ENCODE measurements at places on chromosomes 12 and 14. TPM values are rescaled to one million over a fixed set of nuclear protein-coding genes. Genes with fewer than 3 reads are reported as not detected.

GRCh38 chr14:26410189-26410685 is 187.6 kb downstream of the NOVA1 start:
- no peaks in the 10 kb centered on the region for H3K27me3 ChIP-seq
- no peak overlapping the region for H3K4me3 ChIP-seq

DNA sequence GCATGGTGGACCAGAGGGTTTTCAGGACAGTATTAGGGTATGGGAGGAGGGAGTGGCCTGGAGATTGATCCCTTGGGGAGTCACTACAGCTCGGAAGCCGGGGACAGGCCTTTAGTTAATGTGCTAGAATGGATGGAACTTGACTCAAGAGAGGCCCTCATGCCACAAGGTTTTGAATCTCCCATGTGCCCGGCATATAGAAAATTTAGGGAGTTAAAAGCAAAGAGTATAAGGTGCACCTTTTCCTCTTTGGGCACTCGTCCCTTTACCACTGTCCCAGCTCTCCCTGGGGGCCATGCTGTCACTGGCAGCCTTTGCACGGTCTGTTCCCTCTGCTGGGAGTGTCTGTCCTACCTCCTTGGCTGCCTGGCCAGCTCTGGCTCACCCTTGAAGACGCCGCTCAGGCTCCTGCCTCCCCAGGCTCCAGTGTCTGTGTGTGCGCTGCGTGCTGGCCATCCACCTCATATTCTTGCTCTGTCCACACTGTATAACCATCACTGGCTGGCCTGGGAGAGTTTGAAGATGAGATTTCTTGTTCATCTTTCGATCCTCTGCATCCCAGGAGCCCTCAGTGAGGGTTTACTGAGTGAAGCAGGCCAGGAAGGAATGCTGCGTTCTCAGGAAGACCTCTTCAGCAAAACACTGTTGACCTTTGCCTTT is 161.3 kb downstream of the ZFP36L1 start:
- peaks cover 10% of the 10 kb centered on the region for H3K4me1 ChIP-seq
- no peak overlapping the region for H3K27ac ChIP-seq
- no peak overlapping the region for H3K4me3 ChIP-seq
- H3K27me3 ChIP-seq: no peaks in the 10 kb centered on the region
- no peaks in the 10 kb centered on the region for H3K36me3 ChIP-seq

DNA sequence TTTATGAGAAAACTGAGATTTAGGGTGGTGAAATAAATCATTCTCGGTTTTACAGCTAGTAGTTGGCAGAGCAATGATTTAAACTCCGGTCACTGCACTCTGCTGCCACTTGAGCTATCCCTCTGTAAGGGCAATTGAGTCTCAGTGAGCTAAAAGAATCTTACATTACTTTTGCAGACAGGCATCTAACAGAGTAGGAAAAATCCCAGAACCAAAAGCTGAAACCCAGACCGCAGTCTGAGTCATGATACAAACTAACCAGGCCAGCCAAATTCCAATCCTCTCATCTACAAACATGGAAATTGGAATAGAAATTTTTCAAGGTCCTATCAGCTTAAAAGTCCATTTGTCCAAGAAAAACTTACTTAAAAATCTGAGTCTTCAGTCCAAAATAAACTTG is 73.7 kb downstream of the ANKS1B start:
- H3K36me3 ChIP-seq: no peaks in the 10 kb centered on the region
- no peak overlapping the region for H3K27ac ChIP-seq
- H3K4me3 ChIP-seq: no peak overlapping the region
- DNase-seq: no peak
- no peaks in the 10 kb centered on the region for H3K27me3 ChIP-seq

DNA sequence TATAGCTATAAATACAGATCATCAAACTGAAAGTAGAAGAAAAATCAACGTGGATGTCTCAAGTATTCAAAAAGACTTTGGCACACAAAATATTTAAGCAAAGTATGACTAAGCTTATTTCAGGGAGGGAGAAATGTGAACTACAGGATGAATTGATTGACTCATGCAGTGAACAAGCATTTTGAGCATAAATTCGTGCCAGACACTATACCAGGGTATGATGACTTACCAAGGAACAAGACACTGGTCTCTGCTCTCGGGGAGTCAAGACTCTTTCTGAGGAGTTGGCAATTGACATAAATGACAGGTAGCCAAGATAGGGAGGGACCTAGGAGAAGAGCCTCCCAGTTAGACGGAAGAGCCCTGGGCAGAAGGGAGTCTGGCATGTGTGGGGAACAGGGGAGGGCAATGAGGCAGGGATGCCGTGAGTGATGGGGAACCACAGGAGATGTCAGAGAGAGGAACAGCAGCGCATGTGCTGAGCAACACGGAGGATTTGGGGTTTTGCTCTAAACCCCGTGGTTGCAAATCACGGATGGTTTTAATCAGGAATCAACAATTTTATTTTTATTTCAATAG is 115.2 kb downstream of the TMEM132D start:
- no peaks in the 10 kb centered on the region for H3K36me3 ChIP-seq
- no peaks in the 10 kb centered on the region for H3K27me3 ChIP-seq
- DNase-seq: no peak
- no peaks in the 10 kb centered on the region for H3K4me1 ChIP-seq

DNA sequence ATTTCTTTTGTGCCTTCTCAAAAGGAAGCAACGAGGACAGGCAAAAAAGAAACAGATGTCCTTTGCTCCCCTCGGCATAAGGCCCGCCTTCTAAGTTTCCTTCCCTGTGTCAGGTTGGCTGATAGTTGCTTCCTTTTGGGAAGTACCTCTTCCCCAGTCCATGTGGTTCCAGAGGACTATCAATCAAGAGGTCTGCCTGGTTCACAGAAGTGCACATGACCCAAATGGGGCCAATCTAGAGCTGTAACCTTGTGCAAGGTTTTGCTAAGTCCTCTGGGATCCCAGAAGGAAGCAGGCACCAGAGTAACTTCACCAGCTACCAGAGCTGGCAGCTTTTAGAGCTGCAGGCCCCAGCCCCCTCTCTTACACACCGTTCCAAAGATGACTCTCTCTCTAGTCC is 42.6 kb downstream of the TMEM63C start:
- no peak overlapping the region for H3K4me3 ChIP-seq
- H3K27me3 ChIP-seq: no peaks in the 10 kb centered on the region
- H3K36me3 ChIP-seq: no peaks in the 10 kb centered on the region
- H3K27ac ChIP-seq: no peak overlapping the region
- no peaks in the 10 kb centered on the region for H3K4me1 ChIP-seq
- no peak for DNase-seq

DNA sequence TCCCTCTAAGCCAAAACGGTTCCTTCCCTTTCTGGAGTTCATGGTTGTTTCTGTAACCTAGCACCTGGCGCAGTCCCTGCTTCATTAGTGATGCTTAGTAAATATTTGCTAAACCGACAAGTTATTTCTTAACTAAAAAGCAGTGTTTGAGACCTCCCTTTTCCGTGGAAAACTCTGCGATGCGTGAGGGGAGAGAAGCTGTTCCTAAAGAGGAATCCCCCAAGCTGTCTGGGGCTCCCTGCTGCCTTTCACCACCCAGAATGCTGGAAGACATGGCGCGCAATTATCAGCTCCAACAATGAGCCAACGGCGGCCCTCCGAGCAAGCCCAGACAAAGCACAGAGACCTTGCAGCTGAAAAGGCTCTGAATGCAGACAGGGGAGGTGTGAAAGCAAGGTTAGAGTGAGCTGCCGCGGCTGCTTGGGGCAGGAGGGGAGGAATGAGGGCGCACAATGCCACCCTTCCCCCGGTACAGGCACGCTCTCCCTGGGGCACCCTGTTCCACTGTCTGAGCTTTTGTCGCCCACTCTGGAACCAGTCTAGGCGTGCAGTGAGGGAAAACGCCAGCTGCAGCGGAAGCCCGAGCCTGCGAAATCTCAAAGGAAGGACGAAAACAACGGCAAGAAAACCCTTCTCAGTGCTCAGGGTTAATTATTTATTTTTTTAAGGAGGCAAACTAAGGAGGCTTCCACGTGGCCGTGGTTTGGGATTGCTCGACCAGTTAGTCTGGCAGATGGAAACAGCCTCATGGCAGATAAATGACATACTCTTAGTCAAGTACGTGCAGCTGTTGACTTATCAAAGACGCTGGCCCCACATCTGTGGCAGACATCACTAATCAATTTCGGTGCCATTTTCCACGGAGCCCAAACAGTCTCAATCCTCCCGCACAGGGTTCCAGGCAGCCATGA is 66.3 kb downstream of the RBM19 start:
- no peak overlapping the region for H3K4me3 ChIP-seq
- H3K36me3 ChIP-seq: peaks cover 25% of the 10 kb centered on the region
- no peaks in the 10 kb centered on the region for H3K4me1 ChIP-seq
- no peak overlapping the region for H3K27ac ChIP-seq
- H3K27me3 ChIP-seq: no peaks in the 10 kb centered on the region

DNA sequence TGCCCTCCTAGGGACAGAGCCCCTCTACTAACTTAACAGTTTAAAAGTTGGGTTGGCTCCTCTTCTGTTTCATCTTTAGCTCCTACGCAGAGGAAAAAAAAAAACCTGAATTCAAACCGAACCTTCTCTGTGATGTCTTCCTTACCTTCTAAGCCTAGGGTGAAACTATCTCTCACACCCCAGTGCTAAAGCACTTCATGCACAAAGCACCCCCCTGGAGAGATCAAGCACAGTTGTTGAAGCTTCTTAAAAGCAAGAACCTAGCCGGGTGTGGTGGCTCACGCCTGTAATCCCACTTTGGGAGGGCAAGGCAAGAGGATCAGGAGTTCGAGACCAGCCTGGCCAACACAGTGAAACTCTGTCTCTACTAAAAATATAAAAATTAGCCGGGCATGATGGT is 37.6 kb downstream of the CORO1C start:
- peaks cover 2% of the 10 kb centered on the region for H3K27me3 ChIP-seq
- peaks cover 77% of the 10 kb centered on the region for H3K4me1 ChIP-seq
- no peak for DNase-seq
- peaks cover 6% of the 10 kb centered on the region for H3K36me3 ChIP-seq

DNA sequence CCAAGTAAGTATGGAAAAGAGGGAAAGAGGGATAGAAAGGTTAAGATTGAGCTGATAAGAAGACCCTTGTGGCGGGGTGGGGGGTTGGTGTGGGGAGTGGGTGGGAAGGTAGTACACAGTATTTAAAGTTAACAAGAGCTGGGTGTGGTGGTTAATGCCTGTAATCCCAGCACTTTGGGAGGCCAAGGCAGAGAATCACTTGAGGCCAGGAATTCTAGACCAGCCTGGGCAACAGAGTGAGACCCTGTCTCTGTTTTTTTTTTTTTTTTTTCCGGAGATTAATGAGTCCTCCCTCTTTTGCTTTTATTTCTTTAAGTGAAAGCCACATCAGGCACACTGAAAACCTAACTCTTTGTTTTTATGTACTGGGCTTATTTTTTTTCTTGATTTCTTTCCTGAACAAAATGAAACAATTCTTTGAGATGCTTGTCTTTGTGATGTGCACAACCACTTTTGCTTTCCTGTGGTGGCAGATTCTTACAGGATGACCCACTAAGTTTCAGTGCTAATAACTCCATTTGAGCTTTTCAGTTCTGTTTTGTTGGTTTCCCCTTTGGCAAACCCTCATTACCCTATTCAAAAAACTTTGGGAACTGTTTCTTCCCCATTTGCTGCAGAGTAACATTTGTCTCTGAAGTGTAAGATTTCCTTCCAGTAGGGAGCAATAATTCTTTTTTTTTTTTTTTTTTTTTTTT is 54.8 kb downstream of the WNK1 start:
- H3K27ac ChIP-seq: peak overlapping the region; percentile 61
- H3K27me3 ChIP-seq: no peaks in the 10 kb centered on the region
- DNase-seq: no peak
- peaks cover 73% of the 10 kb centered on the region for H3K4me1 ChIP-seq
- no peak overlapping the region for H3K4me3 ChIP-seq

DNA sequence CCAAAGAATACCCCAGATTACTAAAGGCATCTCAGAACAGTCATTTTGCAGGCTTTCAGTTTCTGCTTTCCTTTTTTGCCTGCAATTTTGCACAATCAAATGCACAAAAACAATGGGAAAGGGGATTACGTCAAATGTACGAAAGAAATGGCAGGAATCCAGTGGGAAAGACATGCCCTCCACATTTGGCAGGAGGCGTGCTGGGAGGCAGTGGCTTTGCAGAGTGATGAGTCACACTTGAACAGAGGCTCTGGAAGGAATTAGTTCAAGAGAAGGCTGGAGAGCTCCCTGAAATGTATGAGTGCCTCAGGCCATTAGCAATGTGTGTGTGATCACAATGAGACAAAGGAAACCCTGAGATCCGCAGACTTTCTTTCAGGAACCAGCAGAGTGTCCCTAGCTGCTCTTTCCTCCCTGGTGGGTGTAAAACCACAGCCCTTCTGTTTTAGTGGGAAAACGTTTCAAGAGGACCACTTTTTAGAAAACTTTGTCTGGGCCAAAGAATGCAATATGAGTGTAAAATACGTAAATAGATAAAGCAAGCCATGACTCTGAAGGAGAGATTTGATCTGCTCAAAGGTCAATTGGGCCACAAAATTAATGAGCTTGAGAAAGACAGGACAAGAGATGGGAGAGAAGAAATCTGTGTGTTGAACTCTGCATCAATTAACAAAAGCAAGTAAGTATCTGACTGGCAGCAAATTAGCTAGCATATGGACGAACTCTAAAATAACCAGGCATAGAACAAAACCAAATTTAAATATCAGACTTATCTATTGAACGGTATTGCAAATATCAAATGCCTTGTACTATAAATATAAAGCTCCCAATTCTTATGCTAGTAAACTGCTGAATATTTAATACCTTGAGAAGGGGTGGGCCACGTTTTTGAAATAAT is 155.4 kb upstream of the PDE3A start:
- H3K27me3 ChIP-seq: peaks cover 1% of the 10 kb centered on the region
- H3K4me3 ChIP-seq: no peak overlapping the region
- no peaks in the 10 kb centered on the region for H3K4me1 ChIP-seq
- no peaks in the 10 kb centered on the region for H3K36me3 ChIP-seq
- H3K27ac ChIP-seq: no peak overlapping the region

DNA sequence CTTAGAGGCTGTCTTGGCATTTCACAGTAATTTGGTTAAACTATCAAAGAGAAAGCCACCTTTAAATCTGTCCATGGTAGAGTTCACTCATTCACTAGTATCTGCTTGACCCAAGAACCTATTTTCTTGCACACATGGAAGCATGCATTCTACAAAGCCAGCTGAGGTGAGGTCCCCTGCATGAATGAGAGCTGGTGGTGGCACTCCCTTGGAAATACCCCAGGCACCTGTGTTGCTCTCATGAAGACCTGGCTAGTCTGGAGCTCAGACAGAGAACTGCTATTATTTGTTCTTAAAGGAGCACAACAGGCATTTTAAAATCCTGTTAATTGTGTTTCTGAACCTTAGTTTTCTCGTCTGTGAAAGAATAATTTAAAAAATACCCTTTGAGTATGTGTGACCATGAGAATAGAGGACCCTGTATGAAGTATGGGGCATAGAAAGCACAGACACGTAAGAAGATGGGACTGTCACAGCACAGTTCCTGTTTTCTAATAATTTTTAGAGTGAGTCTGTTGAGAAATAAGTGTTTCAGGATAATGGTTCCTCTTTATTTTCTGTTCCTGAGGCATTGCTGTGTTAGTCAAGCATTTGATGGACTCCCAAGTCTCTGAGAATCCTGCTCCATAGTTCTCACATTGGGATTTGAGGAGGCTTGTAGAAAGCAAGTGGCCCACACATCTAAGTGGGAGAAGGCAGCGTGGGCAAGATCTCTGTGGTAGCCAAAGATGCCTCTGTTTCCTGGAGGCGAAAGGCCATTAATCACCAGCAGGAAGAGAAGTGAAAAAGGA is 10.9 kb downstream of the RGS6 start:
- H3K4me3 ChIP-seq: no peak overlapping the region
- DNase-seq: no peak
- H3K36me3 ChIP-seq: no peaks in the 10 kb centered on the region
- H3K4me1 ChIP-seq: no peaks in the 10 kb centered on the region
- peaks cover 22% of the 10 kb centered on the region for H3K27me3 ChIP-seq
- no peak overlapping the region for H3K27ac ChIP-seq

GPR137C gene
- total RNA-seq: not detected

STAC3 gene
- 0.93 TPM for total RNA-seq

AQP2 gene
- not detected for total RNA-seq

ACVRL1 gene
- not detected for total RNA-seq

NTS gene
- not detected for total RNA-seq
